OCI-M1 (cell line): ENCODE measurements at places on chromosomes 4 and X.
A peak's percentile ranks its signal among the peaks of the same experiment; 100 is the strongest.

- no peak for DNase-seq
Observed at GRCh38 chrX:7372825-7373525, 225.0 kb upstream of the PUDP start.

DNA sequence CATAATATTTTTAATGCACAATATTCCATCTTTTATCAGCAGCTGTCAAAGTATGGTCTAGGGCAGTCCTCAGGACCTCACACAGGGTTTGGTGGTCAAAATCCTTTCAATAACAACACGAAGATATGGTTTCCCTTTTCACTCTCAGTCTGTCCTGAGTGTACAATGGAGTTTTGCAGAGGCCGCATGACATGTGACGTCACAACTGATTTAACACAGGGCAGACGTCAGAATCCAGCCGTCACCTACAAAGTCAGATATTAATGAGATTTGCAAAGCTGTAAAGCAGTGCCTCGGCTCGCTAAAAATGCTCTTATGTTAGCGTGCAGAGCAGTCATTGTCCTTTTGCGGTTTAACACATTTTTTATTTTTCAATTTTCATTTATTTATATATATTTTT lies 12.5 kb downstream of the ABLIM2 start:
- DNase-seq = no peak

DNA sequence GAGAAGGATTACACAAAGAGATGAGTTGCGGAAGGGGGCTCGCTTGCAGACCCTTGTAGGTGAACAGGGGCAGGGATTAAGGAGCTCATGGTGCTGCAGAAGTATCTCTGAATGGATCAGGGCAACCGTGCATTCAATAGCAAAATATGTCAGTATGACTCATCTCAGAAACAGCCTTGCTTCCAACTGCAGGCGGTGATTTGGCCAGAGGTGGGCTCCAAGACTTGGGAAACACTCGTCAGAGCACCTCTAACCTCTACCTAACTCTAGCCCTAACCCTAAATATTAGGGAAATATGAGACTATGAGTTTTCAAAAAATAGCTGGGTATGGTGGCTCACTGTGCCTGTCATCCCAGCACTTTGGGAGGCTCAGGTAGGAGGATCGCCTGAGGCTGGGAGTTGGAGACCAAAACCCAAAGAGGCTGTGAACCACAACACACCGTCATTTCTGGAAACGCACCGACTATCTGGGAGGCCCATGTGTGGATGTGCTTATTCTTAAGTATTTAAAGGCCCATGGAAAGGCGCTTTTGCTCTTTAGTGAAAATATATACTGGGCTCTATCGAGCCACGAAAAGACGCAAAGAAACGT lies 102.6 kb downstream of the DHRSX start:
- DNase-seq = no peak

DNA sequence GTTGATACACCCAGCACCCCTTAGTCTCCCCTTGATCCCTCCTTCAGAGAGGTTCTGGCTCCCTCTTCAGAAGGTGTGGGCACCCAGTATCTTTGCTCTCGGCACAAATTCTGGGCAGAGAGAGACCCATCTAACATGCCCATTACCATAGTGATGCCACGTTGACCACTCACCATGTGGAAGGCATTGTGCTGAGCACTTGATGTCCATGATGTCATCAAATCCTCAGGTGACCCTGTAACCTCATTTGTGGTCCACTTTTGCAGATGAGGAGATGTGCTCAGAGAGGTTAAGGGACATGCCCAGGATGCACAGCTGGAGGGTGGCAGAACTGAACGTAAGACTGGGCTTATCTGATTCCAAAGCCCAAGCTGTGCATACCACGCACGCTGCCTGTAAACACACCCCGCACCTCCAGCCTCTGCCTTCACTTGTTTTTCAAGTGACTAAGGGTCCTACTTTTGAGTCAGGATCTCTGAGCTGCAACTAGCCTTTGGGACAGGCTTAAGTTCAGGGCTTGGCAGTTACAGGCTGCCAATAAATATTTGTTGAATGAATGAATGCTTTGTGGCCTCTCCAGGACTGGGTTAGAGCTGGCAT lies 55.2 kb downstream of the HTRA3 start:
- no peak for DNase-seq

- peak; percentile 33 for DNase-seq
Observed at GRCh38 chrX:155148724-155149537, 67.3 kb upstream of the VBP1 start.

DNA sequence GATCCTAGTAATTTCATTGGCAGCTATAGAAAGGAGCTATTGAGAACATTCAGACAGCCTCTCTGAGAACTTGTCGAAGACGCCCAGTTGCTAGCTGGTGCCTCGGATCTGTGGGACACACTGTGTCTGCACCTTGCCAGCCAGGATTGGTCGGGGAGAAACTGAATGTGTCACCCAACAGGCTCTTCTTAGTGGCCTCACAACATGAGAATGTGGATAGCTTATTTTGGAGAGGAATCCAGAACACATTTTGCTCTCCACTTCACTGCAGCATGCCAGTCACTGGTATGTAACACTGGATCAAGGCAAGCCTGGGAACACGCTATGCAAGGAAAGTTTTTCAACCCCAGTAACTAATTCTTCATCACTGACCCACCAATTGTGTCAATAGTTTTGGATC lies 89.5 kb upstream of the TRPC3 start:
- no peak for DNase-seq

- DNase-seq = peak; percentile 88
Observed at GRCh38 chr4:22607382-22607781, 85.4 kb upstream of the GBA3 start.

GRCh38 chr4:108926061-108926460 lies 163.2 kb upstream of the ETNPPL start:
- DNase-seq = no peak

DNA sequence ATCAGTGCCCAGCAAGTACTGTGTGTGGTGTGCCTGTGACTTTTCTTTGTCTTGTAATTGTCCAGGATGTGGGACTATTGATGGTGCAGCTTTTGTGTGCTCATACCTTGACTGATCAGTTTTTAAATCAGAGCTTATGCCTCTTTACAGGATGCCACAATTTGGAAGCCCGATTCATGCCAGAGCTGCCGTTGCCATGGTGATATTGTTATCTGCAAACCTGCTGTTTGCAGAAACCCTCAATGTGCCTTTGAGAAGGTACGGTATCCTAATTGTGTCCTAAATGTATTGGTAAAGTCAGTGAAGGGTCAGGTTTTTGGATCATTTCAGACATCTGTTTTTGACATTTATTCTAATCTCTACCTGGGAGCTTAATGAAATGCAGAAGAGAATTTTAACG lies 180.2 kb downstream of the FRAS1 start:
- no peak for DNase-seq

DNA sequence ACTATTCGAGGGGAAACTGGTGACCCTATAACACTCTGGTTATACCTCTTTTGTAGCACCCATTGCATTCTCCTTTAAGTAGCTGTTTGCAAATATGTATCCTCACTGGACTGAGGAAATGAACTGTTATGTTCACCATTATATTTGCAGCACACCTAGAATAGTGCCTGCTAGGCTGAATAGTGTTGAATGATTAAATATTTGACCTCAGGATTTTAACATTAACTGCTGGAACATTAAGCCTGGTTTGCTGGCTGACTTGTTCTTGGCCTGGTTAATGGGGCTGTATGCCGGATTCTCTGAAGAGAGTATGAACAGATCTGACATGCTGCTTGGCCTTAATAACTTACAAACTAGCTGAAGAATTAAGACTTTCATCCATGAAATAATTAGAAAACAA lies 80.1 kb downstream of the RS1 start:
- DNase-seq = no peak

- peak; percentile 58 for DNase-seq
Observed at GRCh38 chr4:78766026-78766425, 10.1 kb upstream of the BMP2K start.

DNA sequence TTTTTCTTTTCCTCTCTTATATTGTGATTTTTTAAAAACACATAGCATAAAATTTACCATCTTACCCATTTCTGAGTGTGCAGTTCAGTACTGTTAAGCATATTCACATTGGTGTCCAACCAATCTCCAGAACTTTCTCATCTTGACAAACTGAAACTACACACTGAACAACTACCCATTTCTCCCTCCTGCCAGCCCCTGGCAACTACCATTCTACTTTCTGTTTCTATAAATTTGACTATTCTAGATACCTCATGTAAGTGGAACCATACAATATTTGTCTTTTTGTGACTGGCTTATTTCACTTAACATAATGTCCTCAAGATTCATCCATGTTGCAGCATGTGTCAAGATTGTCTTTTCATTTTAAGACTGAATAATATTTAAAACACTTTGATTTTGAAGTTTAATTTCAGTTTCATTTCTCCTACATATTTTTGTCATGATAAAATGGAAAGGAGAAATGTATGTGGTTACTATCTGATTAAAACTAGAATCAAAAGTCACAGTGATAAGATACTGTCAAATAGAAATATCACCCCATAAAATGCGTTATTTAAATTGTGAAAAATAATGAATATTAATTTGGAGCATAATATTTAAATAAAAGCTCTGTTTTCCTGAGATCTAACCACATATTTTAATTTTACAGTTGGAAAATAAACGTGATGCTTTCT lies 122.8 kb downstream of the DIPK2B start:
- DNase-seq = peak; percentile 34

- DNase-seq = peak; percentile 96
Observed at GRCh38 chr4:179755322-179755721, 2313.1 kb upstream of the AGA start.

GRCh38 chr4:76726176-76726575 lies 171.8 kb downstream of the SOWAHB start:
- no peak for DNase-seq

GRCh38 chr4:622996-623913 lies 2.1 kb upstream of the PDE6B start:
- no peak for DNase-seq

DNA sequence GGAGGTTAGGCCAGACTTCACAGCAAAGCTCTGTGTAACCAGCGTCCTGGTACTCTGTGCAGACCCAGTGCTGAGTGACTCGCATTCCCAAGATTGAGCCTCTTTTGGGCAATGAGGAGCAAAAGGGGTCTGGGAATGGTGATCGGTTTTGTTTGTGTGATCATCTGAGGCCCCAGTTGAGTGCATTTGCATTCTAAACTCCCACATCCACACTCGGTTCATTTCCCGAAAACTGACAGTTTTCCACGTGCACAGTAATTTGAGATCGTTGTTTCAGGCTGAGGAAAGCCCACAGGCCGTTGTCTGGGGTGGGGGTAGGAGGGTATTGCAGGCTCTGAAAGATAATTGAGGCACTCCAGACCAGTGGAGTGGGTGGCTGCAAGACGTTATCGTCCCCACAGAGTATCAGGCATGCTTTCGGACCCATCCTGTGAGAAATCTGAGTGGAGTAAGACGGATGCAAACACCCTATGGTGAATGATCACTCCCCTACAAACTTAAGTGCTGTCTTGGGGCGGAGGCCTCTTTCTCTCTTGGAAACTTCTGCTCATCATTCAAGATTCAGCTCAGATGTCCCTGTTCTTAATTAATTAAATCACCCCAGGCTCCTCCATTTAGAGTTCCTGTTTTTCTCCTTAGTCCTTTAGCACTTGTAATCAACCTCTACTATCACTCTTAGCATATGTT lies 96.1 kb downstream of the AFF1 start:
- DNase-seq = peak; percentile 78

DNA sequence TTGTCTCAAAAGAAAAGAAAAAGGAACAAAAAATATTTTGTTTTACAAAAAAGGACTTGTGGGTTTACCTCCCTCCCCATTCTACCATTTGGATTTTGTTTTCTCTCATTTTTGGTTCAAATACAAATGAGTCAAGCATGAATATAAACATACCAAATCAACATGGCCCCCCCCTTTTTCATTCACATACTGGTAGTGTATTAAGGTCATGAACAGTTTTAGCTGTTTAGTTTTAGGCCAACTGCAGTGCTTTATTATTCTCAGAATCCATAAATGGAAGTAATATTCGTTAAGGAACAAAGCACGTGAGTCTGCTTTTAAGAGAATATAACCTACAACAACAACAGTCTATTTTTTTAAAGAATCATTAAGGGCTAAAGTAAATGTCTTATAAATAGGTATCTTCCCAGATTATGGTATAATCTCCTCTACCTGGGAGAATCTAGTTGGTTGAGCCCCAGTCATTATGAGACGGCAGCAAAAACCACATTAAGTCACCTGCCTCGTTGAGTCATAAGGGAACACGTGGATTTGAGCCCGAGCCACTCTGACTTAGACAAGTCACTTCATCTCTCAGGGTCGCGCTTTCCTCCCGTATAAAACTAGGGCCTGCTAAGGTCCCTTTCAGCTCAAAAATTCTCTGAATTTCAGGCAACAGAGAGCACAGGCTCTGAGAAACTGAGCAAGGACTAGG lies 26.7 kb downstream of the BCLAF3 start:
- DNase-seq = no peak

DNA sequence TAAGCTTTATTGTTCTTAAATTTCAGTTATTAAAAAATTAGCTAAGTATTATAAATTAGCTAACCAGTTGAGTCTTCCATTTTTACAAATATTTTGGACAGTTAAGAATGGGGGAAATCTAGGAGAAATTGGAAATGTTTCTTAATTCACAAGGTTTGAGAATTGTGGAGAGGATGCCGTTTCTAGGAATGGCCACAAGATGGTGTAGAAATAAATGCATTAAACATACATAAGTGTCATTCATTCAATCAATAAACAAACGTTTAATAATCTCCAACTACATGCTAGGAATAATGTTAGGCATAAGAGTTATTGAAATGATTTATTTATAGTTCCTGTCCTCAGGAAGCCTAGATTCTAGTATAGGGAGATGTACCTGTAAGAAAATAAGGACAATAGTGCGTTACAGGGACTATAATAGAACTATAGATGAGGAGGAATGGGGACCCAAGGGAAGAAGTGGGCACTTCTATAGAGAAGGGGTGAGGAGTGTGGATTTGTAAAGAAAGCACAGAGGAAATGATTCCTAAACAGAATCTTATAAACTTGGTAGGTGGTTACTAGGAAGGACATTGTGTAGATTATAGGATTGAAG lies 195.7 kb upstream of the ANK2 start:
- peak; percentile 34 for DNase-seq

DNA sequence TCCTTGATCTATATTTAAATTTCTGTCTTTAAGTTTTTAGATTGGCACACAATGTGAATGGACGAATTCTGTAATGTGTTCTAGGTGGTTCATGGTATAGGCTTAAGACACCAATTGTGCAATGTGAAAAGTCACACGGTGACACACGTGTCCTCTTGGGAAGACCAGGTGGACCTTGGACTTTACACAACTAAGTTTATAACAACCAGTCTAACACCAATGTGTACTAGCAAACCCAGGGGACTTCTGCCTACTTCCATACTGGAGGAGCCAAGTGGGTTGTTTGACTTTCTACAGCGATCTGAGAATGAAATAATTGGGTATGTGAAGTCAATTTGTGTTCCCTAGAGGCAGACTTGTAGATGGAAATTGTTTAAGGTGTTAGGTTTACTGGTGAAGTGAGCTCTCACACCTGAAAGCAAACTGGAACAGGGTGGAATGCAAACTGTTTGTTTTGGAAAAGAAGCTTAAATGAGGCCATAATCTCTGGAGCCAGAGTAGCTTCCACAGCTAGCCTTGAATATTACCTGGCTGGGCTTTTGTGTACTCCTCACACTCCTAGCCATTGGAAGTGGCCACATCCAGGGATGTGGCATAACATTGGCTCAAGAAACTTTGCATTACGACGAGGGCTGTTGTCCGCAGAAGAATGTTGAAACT lies 45.9 kb upstream of the WDR1 start:
- DNase-seq = no peak

GRCh38 chr4:13888112-13888511 lies 260.6 kb upstream of the BOD1L1 start:
- no peak for DNase-seq
